Suprapubic skin (tissue), 4 donors: ENCODE measurements at places on chromosomes 4 and X.

GRCh38 chr4:121199742-121200561 is 35.8 kb upstream of the TNIP3 start:
- DNase-seq = no peak

GRCh38 chr4:87570290-87570805 is 38.0 kb upstream of the DSPP start:
- DNase-seq = no peak

DNA sequence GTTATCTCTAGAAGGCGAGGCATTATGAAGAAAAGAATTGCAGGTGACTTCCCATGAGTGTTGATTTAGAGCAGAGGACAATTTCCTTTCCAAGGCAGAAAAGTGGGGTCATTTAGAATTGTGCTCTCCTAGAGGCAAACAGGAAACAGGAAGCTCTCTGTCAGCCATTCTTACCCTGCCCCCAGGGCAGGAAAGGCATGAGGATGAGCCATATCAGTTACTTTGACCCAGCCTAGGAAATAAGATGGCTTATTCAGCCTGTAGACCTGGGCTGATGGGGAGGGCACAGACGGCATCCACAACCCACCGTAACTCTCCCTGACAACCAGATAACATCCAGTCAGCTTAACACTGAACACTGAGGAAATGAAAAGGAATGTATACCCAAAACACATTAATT is 88.8 kb upstream of the KDR start:
- no peak for DNase-seq

GRCh38 chrX:55484948-55485347 is 4.7 kb downstream of the USP51 start:
- no peak for DNase-seq

DNA sequence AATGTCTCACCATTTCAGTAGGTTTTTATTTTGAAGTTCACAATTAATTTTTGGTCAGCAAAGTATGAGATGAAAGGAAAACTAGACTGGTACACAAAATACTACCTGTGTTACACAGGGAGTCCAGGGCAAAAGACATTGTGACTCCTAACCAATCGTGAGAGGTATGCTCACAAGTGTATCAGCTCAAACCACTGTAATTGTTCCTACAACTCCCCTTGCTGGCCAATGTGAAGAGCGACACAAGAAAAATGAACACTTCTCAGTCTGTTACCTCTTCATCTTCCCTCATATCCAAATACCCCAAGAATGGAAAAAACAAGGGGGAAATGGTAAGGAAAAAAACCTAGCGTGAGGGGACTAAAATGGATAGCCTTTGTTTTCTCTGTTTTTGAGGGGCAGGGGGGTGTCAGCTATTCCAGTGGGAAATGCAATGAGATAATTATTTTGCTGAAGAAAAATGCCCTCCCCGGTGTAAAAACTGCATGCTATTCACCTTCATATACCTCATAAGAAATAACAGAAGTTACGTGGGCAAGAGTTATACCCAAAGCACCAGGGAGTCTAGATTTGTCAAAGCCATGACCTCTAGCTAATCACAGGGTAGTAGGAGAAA is 30.6 kb upstream of the NSUN7 start:
- DNase-seq = no peak
